ENCODE measurements at places on chromosomes 5 and 9.

- DNase-seq: no peak
- peaks cover 9% of the 10 kb centered on the region for H3K4me1 ChIP-seq
- H3K27ac ChIP-seq: no peak within 1 kb of the TSS
- peaks cover 2% of the 10 kb centered on the region for H3K36me3 ChIP-seq
- peaks cover 15% of the 10 kb centered on the region for H3K27me3 ChIP-seq
Measured at GRCh38 chr9:89177944-89178829, at the start of gene SHC3. TSS of gene SHC3 (minus strand) at chr9:89178818. CDS start at chr9:89178460, 358 bp downstream.

DNA sequence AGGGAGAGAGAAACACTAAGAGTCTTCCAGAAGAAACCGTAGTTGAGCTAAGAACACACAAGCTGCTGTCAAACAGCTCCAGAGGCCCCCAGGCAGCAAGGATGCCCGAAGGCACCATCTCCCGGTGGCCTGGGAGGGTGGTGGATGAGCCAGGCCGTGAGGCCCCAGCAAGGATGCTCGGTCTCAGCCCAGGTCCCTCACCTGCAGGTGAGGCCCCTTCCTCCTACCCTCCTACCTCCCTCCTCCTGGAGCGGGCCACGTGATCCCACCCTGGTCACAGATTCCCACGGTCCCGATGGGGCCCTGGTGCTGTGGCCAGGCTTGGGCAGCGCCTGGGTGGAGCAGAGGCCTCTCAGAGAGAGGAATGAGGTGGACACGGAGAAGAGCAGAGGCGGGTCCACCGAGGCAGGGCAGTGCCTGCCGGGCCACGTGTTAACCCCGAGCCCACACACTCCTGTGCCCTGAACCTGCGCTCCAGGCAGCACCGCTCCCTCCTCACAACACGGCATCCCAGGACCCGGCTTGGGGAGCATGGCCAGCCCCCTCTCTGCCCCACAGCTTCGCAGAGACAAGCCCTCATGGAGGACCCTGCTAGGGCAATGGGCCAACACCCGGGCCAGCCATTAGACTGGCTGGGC lies 95.4 kb upstream of the SARDH start:
- H3K4me3 ChIP-seq: no peak overlapping the region
- no peak overlapping the region for H3K27ac ChIP-seq
- no peaks in the 10 kb centered on the region for H3K27me3 ChIP-seq
- no peak for DNase-seq
- H3K36me3 ChIP-seq: peaks cover 10% of the 10 kb centered on the region

DNA sequence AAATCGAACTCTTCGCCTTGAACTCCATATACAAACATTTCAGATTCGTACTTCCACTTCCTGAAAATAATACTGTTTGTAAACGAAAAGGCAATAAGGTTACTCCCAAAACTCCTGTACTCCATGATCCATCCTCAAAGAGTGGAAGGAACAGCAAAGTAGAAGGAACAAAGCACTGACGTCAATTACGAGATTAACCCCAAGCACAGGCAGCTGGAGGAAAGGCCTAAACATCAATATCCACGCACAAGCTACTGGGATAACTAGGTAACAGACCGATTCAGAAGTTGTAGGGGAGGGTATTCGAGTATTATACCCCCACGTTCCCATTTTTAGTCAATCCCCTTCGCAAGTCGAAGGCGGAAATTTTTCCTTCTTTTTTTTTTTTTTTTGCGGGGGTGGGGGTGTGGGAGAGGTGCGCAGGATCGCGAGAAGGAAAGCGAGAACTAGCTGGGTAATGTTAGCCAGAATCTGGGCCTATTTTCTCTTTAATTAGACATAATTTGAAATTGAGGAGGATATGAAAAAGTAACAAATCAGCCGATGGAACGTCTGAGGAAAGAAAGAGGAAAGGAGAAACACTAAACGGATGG lies 909 bp downstream of the AFF4 start:
- no peak for DNase-seq
- H3K27ac ChIP-seq: peak overlapping the region; percentile 96
- no peaks in the 10 kb centered on the region for H3K27me3 ChIP-seq
- H3K4me1 ChIP-seq: peaks cover 15% of the 10 kb centered on the region
- peaks cover 2% of the 10 kb centered on the region for H3K36me3 ChIP-seq

- no peaks in the 10 kb centered on the region for H3K4me1 ChIP-seq
- H3K4me3 ChIP-seq: no peak overlapping the region
- H3K27me3 ChIP-seq: peaks cover 5% of the 10 kb centered on the region
- no peak overlapping the region for H3K27ac ChIP-seq
- peaks cover 4% of the 10 kb centered on the region for H3K36me3 ChIP-seq
Measured at GRCh38 chr9:135357863-135358551, 121.6 kb upstream of the PPP1R26 start.

DNA sequence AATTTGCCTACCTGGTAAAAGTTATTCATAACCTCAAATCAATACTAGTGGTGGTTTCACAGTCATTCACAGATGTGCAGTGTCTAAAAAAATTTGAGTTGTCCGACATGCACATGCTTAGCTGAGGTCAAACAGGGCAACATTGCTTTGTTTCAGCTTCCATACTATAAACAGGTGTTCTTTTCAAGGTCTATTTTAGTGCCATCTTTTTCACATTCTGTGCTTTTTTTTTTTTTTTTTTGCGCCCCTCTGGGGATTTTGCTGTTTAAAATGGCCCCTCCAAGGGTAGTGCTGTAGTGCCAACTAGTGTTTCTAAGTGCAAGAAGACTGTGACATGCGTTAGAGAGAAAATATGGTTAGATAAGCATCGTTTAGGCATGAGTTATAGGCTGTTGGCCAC lies 14.5 kb downstream of the PHAX start:
- peak overlapping the region; percentile 82 for H3K27ac ChIP-seq
- H3K27me3 ChIP-seq: no peaks in the 10 kb centered on the region
- peaks cover 22% of the 10 kb centered on the region for H3K36me3 ChIP-seq
- no peak for DNase-seq

Measured in memory B cell (primary cell).